ENCODE measurements at places on chromosomes 1 and 21.
A peak's percentile ranks its signal among the peaks of the same experiment; 100 is the strongest.

DNA sequence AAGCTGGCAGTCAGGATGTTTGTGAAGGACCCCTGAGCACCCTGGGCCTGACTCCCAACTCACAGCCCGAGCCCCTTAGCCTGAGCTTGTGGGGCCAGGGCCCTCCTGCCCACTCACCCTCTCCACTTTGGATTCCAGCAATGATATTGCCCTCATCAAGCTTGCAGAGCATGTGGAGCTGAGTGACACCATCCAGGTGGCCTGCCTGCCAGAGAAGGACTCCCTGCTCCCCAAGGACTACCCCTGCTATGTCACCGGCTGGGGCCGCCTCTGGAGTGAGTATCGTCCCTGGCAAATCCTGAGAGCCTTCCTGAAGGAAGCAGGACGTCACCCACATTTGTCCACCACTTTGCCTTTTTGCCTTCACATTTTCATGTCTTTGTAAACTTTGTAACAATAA, 5.0 kb downstream of the CTRC start:
- no peak for DNase-seq

- DNase-seq: no peak
These were observed 48.2 kb downstream of the SLC9A1 start for GRCh38 chr1:27106561-27107323.

DNA sequence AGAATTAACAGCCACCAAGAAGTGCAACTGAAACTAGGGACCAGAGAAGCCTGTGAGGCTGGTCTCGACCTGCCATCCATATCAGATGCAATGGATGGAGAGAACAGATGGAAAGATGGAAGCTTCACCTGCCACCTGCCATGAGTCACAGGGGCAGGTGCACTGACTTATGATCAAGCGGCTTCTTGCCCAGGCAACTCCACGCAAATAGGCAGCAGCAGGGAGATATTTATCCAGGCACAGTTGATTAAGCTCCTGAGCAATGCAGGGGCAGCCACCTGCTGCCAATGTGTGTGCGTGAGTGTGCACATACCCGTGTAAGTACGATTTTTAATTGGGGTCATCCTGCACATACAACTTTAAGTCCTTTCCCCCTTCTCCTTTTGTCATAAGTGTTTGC, 174.2 kb downstream of the PTPRU start:
- DNase-seq: no peak

DNA sequence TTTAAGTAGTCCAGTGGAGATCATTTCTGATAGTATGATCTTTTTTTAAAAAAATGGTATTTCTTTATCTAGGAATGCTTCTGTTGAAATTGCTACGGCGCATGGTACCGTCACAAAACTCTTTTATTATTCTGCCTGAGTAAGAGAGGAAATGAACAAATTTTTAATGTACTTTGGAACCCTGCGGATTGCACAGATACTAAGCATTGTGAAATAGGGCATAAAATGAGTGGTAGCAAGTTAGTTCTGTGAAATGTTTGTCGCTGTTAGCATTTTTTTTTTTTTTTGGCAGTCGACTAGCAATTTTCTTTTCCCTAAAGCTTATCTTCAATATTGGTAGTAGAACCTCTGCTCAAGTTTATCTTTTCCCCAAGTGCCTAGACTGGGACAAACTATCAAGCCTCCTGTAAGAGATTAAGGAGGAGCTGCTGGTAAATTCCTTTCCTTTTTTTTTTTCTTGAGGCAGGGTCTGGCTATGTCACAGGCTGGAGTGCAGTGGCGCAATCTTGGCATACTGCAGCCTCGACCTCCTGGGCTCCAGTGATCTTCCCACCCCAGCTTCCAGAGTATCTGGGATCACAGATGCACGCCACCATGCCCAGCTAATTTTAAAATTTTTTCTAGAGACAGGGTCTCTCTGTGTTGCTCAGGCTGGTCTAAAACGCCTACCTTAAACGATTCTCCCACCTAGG, 2.2 kb downstream of the ITSN1 start:
- DNase-seq: no peak

DNA sequence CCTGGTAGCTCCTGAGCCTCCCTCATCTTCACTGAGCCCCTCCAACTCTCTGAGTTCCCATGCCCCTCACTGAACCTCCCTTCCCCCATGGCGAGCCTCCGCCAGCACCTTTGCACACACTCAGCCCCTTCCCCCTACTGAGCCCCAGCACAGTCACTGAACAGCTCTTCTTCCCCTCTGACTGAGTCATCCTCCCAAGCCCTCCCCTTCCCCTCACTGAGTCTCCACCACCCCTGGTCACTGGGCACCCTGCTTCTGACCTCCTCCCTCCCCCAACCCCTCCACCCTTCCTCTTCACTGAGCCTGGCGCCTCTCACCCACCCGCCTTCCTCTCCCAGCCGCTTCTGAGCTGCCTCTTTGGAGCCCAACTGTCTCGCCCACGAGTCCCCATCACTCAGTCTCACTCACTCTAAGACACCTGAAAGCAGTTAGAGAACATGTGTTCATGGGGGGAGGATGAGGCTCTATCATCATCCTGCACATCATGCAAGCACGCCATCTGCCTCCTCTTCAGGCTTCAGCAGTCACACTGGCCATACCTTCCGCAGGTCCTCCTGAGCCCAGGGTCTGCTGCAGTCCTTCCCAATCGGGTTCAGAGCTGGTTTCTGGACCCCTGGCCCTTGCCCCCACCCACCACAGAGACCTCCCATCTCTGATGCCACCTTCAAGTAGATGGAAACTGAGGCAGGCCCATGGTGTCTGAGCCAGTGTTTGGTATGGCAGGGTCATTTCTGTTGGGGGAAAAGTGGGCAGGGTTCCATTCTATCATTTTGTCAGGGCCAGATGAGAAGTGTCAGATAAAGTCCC, 2.0 kb upstream of the TRNP1 start:
- DNase-seq: no peak

GRCh38 chr1:178724728-178725465, at the start of gene RALGPS2:
TSS of gene RALGPS2 (plus strand) at chr1:178725244. CDS start at chr1:178776765, 51,521 bp downstream.
- peak; percentile 71 for DNase-seq

DNA sequence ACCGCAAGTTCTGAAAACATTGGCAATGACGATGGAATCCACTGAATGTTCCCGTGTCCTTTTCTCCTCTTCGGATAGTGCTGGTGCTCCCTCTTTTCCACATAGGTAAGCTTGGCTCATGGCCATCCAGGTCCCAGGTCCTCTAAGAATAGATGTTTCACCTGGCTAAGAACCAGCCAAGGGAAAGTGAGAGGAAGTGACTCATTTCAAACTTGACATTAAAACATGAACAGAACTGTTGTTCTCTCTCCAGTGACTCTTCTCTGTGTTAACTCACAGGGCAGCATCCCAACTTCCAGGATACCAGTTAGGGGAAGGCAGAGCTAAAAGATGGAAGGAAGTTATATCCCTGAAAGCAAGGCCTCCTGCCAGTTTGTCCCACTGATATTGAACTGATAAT, 493.8 kb upstream of the CHRM3 start:
- no peak for DNase-seq

DNA sequence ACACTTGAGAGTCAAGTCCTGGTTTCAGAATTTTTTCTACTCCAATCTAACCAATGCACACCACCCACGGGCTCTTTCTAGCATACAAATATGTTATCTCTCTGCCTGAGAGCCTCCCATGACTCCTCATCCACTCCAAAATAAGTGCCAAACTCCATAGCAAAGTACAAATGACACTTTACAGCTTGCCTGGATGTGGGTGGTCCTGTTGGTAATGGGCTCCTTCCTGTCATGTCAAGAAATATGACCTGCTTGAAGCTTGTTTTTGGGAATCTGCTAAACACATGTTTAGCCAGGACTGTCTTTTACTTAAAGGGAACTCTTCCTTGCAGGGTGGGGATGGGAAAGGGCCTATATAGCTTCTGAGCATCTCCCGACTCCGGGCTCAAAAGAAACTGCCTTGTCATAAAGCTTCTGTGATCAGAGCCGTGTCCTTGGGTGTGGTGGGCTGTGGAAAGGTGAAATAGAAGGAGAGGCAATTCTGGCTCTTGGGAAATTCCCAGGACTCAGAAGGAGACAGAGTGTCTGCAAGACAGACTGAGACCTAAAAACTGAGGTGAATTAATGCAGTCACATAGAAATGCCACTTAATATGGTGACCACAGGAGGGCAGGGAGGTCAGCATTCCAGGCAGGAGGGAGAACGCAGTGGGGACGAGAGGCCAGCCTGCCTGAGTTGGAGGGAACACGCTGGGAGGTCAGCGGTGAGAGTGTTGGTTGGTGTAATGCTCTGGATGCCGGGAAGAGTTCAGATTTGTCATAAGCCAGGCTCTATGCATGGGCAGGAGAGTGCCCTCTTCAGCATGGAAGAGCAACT, 6.1 kb upstream of the IGFN1 start:
- DNase-seq: no peak

Data from tibial artery (tissue), 4 donors.